ENCODE measurements at places on chromosomes 6 and 20.

- H3K27me3 ChIP-seq: no peaks in the 10 kb centered on the region
- no peak overlapping the region for H3K27ac ChIP-seq
- no peaks in the 10 kb centered on the region for H3K36me3 ChIP-seq
- no peak for ATAC-seq
- H3K4me3 ChIP-seq: no peak overlapping the region
Measured at GRCh38 chr6:160043784-160044183, 74.9 kb downstream of the IGF2R start.

GRCh38 chr6:137106183-137106582 lies 61.4 kb upstream of the IL20RA start:
- H3K27me3 ChIP-seq: no peaks in the 10 kb centered on the region
- no peak overlapping the region for H3K27ac ChIP-seq
- no peaks in the 10 kb centered on the region for H3K4me1 ChIP-seq
- no peak for ATAC-seq

DNA sequence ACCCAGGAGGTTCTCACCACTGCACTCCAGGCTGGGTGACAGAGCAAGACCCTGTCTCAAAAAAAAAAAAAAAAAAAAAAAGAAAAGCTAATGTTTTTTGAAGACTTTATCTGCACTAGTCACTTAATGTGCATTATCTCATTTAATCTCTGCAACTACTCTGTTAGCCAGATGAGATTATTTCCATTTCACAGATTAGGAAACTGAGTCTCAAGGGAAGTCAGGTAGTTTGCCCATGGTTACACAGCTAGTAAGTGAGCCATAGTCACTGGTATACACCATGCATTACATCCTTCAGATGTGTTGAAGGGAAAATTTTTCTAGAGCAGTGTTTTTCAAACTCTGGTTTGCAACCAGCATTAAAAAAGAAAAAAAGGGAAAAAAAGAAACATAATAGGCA lies 7.2 kb upstream of the SRF start:
- no peaks in the 10 kb centered on the region for H3K27me3 ChIP-seq
- no peak for ATAC-seq
- H3K27ac ChIP-seq: no peak overlapping the region
- no peak overlapping the region for H3K4me3 ChIP-seq

DNA sequence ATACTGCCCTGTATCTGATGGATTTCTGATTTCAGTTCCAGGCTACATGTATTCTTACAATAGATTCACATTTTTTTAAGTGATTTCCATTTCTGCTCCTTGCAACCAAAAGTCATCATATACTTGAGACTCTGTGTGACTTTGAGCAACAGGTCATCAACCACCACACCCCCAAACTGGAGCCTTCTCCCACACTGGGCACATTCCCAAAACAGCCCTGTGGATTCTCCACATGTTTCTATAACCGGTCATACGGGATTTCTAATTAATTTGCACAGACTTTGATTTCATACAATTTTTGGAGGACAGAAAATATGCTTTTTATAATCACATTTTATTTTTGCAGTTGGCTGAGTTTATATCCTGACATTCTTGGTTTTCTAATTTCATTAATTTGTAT lies 317.2 kb upstream of the ID4 start:
- H3K4me3 ChIP-seq: no peak overlapping the region
- no peaks in the 10 kb centered on the region for H3K27me3 ChIP-seq
- peaks cover 15% of the 10 kb centered on the region for H3K4me1 ChIP-seq
- no peak overlapping the region for H3K27ac ChIP-seq
- no peak for ATAC-seq

GRCh38 chr6:72650081-72650745 lies 28.3 kb downstream of the KCNQ5 start:
- no peak overlapping the region for H3K4me3 ChIP-seq
- H3K36me3 ChIP-seq: no peaks in the 10 kb centered on the region
- no peaks in the 10 kb centered on the region for H3K4me1 ChIP-seq
- no peaks in the 10 kb centered on the region for H3K27me3 ChIP-seq

- H3K27me3 ChIP-seq: no peaks in the 10 kb centered on the region
- H3K36me3 ChIP-seq: peaks cover 88% of the 10 kb centered on the region
- H3K27ac ChIP-seq: no peak overlapping the region
- no peaks in the 10 kb centered on the region for H3K4me1 ChIP-seq
Measured at GRCh38 chr20:32159766-32160221, 47.7 kb downstream of the PLAGL2 start.

GRCh38 chr20:10508468-10509251 lies 73.6 kb downstream of the SLX4IP start:
- H3K4me1 ChIP-seq: peaks cover 28% of the 10 kb centered on the region
- peak overlapping the region; percentile 67 for H3K27ac ChIP-seq
- no peak overlapping the region for H3K4me3 ChIP-seq
- no peak for ATAC-seq
- H3K27me3 ChIP-seq: no peaks in the 10 kb centered on the region

DNA sequence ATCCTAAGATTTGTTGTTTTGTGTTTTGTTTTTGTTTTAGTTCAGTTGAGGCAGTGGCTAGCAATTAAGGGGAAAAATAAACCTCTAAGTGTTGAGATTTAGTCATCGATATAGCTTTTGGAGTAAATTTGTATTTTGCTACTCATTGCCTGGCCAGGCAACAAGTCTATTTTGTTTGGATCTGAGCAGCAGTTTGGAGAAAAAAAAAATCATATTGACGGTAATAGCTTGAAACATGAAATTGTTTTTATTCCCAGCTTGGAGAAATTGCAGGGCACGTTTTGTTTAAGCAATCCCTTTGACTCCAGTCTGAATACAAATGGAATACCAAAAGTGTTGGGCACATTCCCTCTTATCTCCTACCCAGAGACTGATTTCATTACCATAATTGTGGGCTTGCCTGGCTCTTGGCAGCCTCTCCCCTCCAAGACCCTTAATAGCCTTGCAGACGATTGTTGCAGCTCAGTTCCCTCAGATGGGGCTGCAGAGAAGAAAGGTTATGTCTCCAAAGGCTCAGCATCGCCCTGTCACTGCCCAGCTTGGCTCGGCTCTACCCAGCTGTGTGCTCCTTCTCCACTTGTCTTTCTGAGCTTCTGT lies 56.0 kb downstream of the ISM1 start:
- no peaks in the 10 kb centered on the region for H3K27me3 ChIP-seq
- no peaks in the 10 kb centered on the region for H3K4me1 ChIP-seq
- no peak overlapping the region for H3K27ac ChIP-seq
- ATAC-seq: no peak

- no peaks in the 10 kb centered on the region for H3K27me3 ChIP-seq
- H3K36me3 ChIP-seq: no peaks in the 10 kb centered on the region
- no peak overlapping the region for H3K4me3 ChIP-seq
- peaks cover 6% of the 10 kb centered on the region for H3K4me1 ChIP-seq
- ATAC-seq: no peak
- no peak overlapping the region for H3K27ac ChIP-seq
Measured at GRCh38 chr20:8587251-8587650, 455.2 kb downstream of the PLCB1 start.

DNA sequence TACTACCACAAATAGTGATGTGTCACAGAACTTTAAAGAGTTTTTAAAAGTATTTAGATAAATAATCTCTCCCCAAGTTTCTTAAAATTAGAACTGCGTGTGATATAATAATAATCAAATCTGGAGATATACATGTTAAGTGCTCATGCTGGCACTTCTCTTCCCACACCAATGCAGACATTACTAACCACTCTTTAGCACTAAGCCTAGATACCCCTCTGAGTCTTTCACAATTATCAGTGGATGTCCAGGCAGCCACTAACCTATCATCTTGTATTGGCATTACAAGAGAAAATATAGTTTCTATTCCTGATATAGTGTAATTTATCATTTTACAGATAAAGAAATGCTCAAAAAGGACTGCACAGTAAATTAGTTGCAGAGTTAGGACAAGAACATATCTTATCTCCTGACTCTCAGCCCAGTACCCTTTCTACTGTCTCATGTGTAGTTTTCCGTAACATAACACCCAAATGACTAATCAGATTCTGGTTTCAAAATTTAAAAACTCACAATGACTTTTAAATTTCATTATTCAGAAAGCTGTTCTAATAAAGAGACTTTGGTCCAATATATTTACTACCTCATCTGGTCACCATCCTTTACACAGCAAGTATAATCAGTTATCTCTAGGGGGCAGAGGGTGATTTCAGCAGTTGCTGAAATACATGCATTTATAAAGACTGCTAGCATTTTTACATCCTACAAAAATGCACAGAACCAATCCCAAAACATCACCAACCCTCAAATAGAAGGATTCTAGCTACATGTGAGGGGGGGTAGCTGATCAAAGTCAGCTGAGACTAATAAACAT lies 215.5 kb upstream of the MCHR2 start:
- no peaks in the 10 kb centered on the region for H3K27me3 ChIP-seq
- H3K27ac ChIP-seq: no peak overlapping the region
- no peaks in the 10 kb centered on the region for H3K4me1 ChIP-seq
- no peaks in the 10 kb centered on the region for H3K36me3 ChIP-seq
- no peak for ATAC-seq

- H3K36me3 ChIP-seq: no peaks in the 10 kb centered on the region
- no peak overlapping the region for H3K27ac ChIP-seq
- H3K27me3 ChIP-seq: peaks cover 51% of the 10 kb centered on the region
- no peaks in the 10 kb centered on the region for H3K4me1 ChIP-seq
- ATAC-seq: no peak
Measured at GRCh38 chr6:41325446-41326066, 9.9 kb upstream of the NCR2 start.

DNA sequence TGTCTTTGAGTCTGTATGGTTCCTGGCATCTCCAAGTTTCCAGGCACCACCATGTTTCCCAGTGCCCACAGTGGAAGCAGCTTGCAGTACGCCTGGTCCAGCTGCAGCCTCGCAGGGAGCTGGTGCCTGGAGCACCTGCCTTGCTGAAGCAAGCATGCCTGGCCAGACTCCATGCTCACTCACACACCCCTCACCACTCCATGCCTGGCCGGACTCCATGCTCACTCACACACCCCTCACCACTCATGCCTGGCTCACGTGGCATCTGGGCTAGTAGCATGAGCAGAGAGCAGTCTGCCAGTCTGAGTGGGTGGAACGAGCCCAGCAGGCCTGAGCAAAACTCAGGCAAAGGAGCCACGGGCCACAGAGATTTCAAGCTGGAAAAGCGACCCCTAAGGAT lies 214.3 kb downstream of the TFAP2C start:
- no peak overlapping the region for H3K27ac ChIP-seq
- no peak overlapping the region for H3K4me3 ChIP-seq
- no peak for ATAC-seq

- no peaks in the 10 kb centered on the region for H3K36me3 ChIP-seq
- H3K27me3 ChIP-seq: no peaks in the 10 kb centered on the region
- ATAC-seq: no peak
- no peaks in the 10 kb centered on the region for H3K4me1 ChIP-seq
- H3K27ac ChIP-seq: no peak overlapping the region
Measured at GRCh38 chr20:60959971-60960370, 292.1 kb upstream of the CDH4 start.

DNA sequence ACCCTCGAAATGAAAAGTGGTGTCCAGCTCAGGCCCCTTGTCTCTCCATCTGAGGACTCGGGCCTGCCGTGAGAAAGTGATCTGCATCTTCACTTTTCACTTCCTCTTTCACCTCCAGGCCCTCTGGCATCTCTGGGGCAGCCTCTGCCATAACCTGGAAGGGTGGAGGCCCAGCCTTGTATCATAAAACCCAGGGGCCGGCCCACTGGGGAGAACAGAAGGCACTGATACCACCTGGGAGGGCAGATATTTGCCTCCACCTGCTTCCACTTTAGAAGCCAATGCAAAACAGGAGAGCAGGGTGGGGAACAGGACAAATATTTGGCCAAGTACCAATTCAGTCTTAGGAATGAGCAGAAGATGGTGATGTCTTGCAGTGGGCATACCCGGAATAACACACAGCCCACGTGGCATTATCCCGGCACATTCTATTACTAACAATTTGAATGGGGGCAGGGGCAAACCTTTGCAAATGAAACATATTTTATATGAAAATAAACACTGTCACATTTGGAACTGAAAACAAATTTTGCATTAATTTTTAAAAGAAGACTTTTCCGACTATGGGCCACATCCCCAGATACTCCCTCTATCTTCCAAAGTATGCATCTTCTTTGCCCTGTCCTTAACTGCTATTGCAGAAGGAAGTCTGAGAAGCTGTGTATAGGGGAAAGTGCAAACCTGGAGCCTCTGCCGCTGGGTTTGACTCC lies 69.2 kb upstream of the TBC1D7 start:
- peaks cover 40% of the 10 kb centered on the region for H3K4me1 ChIP-seq
- no peak overlapping the region for H3K4me3 ChIP-seq
- no peaks in the 10 kb centered on the region for H3K36me3 ChIP-seq
- ATAC-seq: no peak
- H3K27me3 ChIP-seq: no peaks in the 10 kb centered on the region

- no peaks in the 10 kb centered on the region for H3K4me1 ChIP-seq
- peak; percentile 62 for ATAC-seq
- H3K4me3 ChIP-seq: no peak overlapping the region
- no peaks in the 10 kb centered on the region for H3K27me3 ChIP-seq
- H3K36me3 ChIP-seq: no peaks in the 10 kb centered on the region
- H3K27ac ChIP-seq: no peak overlapping the region
Measured at GRCh38 chr20:6265204-6265904, 142.5 kb upstream of the FERMT1 start.

DNA sequence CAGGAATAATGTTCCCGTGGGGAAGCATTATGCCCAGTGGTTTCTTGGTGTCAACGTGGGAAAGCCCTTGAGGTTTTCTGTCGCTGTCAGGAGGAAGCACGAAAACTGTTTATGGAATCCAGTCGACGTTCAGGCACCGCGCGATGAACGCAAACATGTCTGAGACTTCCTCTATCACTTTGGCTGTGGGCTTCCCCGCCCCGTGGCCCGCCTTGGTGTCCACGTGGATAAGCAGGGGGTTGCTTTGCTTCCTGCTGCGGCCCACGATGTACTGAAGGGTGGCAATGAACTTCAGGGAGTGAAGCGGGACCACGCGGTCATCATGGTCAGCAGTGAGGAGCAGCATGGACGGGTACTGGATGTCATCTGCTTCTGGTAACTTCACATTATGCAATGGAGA lies 98.2 kb upstream of the POPDC3 start:
- no peaks in the 10 kb centered on the region for H3K4me1 ChIP-seq
- H3K27me3 ChIP-seq: no peaks in the 10 kb centered on the region
- H3K4me3 ChIP-seq: no peak overlapping the region
- H3K27ac ChIP-seq: no peak overlapping the region
- ATAC-seq: no peak
- no peaks in the 10 kb centered on the region for H3K36me3 ChIP-seq

- no peak overlapping the region for H3K27ac ChIP-seq
- ATAC-seq: no peak
- H3K36me3 ChIP-seq: no peaks in the 10 kb centered on the region
Measured at GRCh38 chr20:54207053-54207742, 689 bp upstream of the PFDN4 start.

GRCh38 chr20:21571841-21572690 lies 58.2 kb upstream of the NKX2-2 start:
- peaks cover 57% of the 10 kb centered on the region for H3K27me3 ChIP-seq
- no peak overlapping the region for H3K4me3 ChIP-seq
- no peaks in the 10 kb centered on the region for H3K36me3 ChIP-seq
- H3K27ac ChIP-seq: no peak overlapping the region
- no peak for ATAC-seq
- no peaks in the 10 kb centered on the region for H3K4me1 ChIP-seq

GRCh38 chr6:87181903-87182302 lies 26.5 kb downstream of the ZNF292 start:
- H3K4me1 ChIP-seq: no peaks in the 10 kb centered on the region
- H3K27ac ChIP-seq: no peak overlapping the region
- no peaks in the 10 kb centered on the region for H3K36me3 ChIP-seq
- H3K27me3 ChIP-seq: no peaks in the 10 kb centered on the region
- no peak for ATAC-seq
- no peak overlapping the region for H3K4me3 ChIP-seq
